ENCODE measurements at places on chromosomes 7 and 10. TPM values are rescaled to one million over a fixed set of nuclear protein-coding genes. Genes with fewer than 3 reads are reported as not detected.

MAGI2 gene
- 0.08 TPM for total RNA-seq

FKBP14 gene
- total RNA-seq = 7.1 TPM

- no peaks in the 10 kb centered on the region for H3K27me3 ChIP-seq
- no peaks in the 10 kb centered on the region for H3K36me3 ChIP-seq
- H3K27ac ChIP-seq = no peak overlapping the region
- no peak for DNase-seq
- no peak overlapping the region for H3K4me3 ChIP-seq
- no peaks in the 10 kb centered on the region for H3K4me1 ChIP-seq
Measured at GRCh38 chr7:47349401-47349800, 232.5 kb downstream of the TNS3 start.

GRCh38 chr7:75690121-75690523 lies 48.6 kb downstream of the HIP1 start:
- no peaks in the 10 kb centered on the region for H3K4me1 ChIP-seq
- DNase-seq = no peak
- peaks cover 5% of the 10 kb centered on the region for H3K27me3 ChIP-seq
- H3K27ac ChIP-seq = no peak overlapping the region
- H3K4me3 ChIP-seq = no peak overlapping the region
- no peaks in the 10 kb centered on the region for H3K36me3 ChIP-seq

- no peaks in the 10 kb centered on the region for H3K27me3 ChIP-seq
- H3K27ac ChIP-seq = no peak overlapping the region
- no peaks in the 10 kb centered on the region for H3K4me1 ChIP-seq
- H3K4me3 ChIP-seq = no peak overlapping the region
- DNase-seq = no peak
Measured at GRCh38 chr7:89223900-89224395, 428.4 kb upstream of the TEX47 start.

DNA sequence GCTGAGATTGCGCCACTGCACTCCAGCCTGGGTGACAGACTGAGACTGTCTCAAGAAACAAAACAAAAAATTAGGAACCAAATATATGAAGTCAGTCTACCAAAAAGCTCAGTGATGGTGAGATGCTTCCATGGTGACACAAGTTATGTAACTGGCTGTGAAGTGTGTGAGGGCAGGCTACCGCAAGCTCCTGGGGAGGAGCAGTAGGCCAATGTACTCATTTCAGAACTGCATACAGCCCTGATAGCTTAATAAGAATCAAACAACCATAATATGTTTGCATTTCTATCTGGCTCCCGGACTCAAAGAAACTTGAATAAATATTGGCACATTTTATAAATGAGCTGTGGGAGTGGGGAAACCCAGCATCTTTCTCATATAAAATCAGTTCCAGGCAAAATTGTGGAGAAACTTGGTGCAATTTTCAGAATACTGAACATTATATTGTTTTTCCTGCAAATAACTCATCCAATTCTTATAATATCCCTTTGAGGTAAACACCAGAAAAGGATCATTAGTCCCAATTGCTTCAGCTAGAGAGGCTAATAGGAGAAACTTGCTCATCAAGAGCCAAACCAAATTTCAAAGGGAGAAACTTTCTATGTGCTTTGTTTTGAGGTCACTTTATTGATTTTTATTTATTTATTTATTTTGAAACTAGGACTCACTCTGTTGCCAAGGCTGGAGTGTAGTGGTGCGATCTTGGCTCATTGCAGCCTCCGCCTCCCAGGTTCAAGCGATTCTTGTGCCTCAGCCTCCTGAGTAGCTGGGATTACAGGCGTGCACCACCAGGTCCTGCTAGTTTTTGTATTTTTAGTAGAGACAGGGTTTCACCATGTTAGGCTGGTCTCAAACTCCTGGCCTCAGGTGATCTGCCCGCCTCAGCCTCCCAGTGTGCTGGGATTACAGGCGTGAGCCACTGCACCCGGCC lies 127.0 kb downstream of the SORCS1 start:
- no peak for DNase-seq
- no peak overlapping the region for H3K4me3 ChIP-seq
- no peaks in the 10 kb centered on the region for H3K36me3 ChIP-seq
- no peaks in the 10 kb centered on the region for H3K4me1 ChIP-seq
- no peak overlapping the region for H3K27ac ChIP-seq

GRCh38 chr7:2812114-2812487 lies 32.0 kb downstream of the GNA12 start:
- no peaks in the 10 kb centered on the region for H3K4me1 ChIP-seq
- no peaks in the 10 kb centered on the region for H3K36me3 ChIP-seq
- no peak for DNase-seq
- H3K27ac ChIP-seq = no peak overlapping the region
- no peaks in the 10 kb centered on the region for H3K27me3 ChIP-seq

- H3K27ac ChIP-seq = no peak overlapping the region
- no peaks in the 10 kb centered on the region for H3K27me3 ChIP-seq
- H3K36me3 ChIP-seq = peaks cover 48% of the 10 kb centered on the region
- no peak overlapping the region for H3K4me3 ChIP-seq
Measured at GRCh38 chr10:80194373-80195045, 10.8 kb downstream of the ANXA11 start.
